ENCODE measurements at places on chromosomes 2 and 18.

GRCh38 chr2:239927424-239927981 lies 97.6 kb downstream of the NDUFA10 start:
- peak; percentile 90 for DNase-seq

GRCh38 chr2:40100676-40101075 lies 321.6 kb upstream of the THUMPD2 start:
- DNase-seq = no peak

GRCh38 chr2:32182667-32183066 lies 17.0 kb downstream of the SLC30A6 start:
- no peak for DNase-seq

DNA sequence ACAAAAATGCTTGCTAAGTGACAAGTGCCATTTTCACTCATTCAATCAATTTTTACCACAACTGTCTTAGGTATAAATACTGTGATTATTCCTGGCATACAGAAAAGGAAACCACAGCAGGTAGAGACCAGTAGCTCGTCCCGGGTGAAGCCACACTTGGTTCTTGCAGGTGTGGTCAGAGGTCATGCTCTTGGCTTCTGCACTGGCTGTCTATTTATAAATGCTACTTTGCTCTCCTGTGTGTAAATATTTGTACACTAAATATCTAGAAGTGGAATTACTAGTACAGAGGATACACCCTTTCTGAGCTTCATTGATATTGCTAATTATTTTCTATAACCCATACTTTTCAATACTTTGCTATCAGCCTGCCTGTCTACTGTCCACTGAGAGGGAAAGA lies 284.6 kb downstream of the MYT1L start:
- DNase-seq = no peak

GRCh38 chr2:69033461-69034095 lies 20.6 kb downstream of the ANTXR1 start:
- DNase-seq = no peak

- no peak for DNase-seq
Observed at GRCh38 chr18:79393181-79393634, 2.5 kb upstream of the NFATC1 start.

- DNase-seq = peak; percentile 97
Observed at GRCh38 chr2:20584399-20585358, 66.2 kb downstream of the HS1BP3 start.

DNA sequence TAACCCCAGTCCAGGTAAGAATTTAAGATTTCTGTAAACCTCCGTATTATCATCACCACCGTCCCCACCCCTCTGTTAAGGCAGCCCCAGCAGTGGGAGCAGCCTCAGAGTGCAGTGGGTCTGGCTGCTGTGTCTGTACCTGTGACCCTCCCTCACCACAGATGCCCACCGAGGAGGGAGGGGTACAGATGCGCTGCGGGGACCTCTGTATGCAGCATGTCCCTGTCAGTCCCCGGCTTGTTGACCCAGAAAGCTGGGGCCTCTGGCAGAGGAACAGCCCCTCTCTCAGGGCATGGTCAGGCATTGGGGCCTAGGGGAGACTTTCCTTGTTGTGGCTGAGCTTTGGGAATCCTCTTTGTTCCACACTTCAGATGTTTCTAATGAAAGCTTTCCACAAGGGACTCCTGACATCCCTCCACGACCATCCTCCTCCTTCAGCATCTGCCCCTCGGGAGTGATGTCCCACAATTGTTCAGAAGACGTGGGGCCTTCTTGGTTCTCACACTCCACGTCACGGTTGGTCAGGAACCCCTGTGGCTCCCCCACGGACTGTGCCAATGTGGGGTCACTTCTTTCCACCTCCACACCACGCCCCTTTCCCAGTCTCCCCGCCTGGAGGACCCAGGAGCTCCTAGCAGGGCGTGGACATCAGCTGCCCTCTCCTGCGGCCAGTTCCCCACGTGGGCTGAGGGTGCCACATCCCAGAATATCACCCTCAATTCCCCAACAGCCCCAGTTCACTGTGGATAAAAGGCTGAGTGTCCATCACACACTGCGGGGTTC lies 384.2 kb upstream of the MYT1L start:
- DNase-seq = no peak

DNA sequence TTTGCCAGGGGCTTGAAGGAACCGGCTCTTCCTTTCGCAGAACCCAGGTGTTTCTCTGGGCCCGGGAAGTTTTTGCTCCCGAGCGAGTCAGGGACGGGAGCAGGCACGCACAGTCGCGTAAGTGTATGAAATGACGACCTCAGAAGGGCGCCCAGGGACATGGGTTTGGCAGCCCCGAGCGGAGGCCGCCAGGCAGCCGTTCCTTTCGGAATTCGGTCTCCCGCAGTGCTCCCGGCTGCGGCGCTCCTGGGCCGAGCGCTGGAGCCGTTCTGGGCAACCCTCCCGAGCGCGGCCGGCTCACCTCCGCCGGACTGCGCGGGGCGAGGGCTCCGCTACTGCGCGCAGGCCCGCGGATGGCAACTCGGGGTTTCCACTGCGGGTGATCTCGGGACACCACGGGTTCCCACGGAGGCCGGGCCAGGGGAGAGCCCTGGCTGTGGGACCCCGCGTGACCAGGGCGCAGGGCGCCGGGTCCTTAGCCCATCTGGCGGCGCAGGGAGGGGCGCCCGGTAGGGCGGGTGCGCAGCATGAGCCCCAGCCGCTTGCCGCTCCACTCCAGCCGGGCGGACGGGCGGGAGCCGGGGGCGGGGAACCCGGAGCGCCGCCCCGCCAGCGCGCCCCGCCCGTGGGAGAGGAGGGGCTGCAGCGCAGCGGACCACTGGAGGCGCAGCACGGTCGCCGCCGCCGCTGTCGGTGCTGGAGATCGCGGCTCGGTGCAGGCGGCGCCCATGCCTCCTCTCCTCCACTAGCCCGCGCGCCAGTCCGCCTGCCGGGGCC lies at the start of gene OSBPL6:
Gene OSBPL6 (plus strand): TSS at position 690 of the 777 bp plus-strand sequence. CDS start 111,673 bp downstream, outside the sequence.
- DNase-seq = peak; percentile 84

- no peak for DNase-seq
Observed at GRCh38 chr2:134675314-134675713, 43.5 kb downstream of the TMEM163 start.

DNA sequence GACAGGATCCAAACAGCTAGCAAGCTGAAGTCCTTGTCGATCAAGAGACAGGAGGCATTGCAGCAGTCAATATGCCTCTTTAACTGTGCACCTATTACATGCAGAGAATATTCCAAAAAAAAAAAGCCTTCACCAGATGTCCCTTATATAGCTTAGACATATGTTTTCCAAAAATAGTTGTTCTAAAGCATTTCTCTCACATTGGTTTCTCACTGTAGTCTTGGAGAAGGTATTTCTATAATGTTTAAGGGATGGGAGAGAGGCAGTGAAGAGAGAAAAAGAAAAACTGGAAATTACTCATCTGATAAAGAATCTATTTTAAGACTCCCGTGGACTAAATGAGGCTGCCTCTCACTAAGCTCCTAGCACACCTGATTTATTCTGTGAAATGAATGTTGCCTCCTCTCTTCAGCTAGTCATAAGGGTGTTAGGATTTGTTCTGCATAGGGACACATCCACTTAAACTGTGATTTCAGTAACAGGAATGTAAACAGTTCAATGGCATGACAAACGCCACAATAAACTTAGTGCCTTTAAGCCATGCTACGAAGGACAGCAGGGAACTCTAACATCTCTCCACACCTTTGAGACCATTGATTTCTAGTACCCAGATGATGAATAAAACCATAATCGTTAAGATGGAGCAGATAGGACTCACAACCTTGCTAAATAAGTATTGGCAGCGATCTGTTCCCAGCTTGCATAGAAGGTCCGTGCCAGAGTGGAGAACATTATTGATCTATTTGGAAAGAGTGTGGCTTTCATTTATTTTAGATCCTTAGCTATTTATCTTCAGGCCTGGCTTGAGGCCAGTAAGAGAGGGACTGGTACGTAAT lies 98.6 kb upstream of the NCK2 start:
- no peak for DNase-seq

DNA sequence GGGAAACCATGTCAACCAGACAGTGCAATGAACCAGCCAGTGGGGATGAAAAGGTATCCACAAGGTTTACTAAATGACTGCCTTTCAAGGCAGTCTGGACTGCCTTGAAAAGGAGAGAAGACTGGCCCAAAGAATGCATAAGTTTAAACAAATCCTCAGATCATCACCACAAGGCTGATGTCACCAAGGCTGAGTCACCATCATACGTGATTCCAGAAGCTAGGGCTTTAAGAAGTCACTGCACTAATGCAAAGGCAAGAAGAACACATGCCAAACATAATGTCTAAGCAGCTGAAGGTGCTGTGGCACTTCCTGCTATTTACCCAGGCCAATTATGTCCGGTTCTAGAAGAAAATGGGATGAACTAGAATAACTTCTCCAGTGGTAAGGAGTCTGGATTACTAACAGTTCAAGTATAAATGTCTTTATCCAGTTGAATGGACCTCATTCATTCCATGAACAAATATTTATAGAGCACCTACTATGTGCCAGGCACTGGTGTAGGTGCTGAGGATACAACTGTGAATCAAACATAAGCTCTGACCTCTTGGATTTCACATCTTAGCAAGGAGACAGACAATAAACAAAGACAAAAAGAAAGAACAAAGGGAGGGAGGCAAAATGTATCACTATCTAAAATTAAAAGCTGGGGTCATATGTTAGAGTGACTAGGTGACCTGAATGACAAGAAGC lies 37.6 kb upstream of the ONECUT2 start:
- DNase-seq = peak; percentile 53

DNA sequence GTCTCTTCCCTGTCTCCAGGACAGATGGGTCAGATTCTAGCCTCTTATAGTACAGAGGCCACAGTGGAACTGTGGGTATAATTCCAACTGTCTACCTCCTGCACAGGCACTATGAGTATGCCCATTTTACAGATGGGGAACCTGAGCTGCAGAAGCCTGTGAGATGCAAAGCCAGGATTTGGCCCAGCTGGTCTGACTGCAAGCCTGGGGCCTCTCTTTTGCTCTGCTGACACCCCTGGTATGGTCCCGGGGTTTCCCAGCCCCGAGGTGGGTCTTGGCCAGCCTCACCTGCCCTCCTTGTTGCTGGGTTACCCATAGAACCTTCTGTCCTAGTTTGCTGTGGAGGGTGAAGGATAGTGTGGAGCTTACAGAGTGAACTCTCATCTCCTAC lies 9.8 kb downstream of the HS6ST1 start:
- DNase-seq = no peak

DNA sequence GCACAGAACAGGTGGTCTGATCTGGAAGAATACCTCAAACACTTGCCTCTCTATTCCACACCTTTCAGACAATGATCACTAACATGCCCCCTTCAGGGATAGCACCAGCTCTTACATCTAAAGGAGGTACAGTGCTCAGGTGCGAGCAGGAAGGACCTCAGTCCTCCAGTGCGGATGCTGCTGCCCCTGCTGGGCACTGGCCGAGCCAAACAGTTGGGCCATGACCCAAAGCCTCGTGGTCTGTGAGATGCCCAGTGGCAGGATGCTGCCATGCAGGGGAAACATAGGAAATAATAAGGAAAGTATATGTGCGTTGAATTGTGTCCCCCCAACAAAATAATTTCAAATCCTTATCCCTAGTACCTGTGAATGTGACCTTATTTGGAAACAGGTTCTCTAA lies 243.7 kb downstream of the NDUFA10 start:
- no peak for DNase-seq

DNA sequence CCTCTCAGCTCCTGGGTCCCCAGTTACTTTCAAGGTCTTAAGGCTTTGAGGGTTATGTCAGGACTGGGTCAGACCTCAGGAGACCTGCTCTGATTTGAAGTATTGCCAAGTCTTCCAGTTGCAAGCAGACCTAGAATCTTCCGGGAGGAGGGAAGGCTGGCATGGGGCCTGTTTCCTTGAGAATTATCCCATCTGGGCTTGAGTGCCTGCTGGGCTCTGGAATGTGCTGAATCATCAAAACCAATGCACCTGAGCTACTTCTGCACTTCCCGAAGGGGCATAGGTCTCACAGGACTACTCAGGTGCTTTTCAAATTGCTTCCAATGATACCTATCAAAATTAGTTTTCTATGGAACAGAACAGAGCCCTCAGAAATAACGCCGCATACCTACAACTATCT lies 327.3 kb downstream of the XIRP2 start:
- no peak for DNase-seq

- no peak for DNase-seq
Observed at GRCh38 chr2:135703300-135703699, 38.4 kb upstream of the UBXN4 start.

DNA sequence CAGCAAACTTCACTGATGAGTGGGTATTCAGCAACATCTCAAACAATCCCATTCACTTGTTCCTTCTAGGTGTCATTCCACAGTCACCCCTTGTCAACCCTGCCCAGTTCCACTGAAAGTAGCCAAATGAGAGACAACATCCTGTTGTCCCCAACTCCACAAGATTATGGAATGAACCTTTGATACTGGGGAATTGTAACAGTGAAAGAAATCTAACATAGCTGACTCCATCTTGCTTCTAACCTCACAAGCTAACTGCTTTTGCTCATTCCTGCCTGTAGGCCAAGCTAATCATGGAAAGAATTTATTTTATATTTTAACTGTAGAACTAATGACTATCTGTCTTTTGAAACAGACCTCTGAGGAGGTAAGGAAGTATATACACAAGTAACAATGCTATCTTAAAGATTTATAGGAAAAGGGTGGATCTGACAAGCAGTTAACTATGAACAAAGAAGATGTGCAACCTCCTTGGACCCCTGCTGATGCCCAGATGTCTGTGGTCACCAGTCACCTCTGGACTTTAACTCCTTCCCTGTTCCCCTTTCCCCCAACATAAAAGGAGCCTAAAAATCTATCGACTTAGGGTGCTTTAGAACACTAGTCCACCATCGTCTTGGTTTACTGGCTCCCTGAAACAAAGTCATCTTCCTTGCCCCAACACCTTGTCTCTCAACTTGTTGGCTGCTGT lies 6.9 kb upstream of the ANXA4 start:
- DNase-seq = no peak

- DNase-seq = no peak
Observed at GRCh38 chr18:75378376-75379315, 48.9 kb downstream of the SMIM21 start.

DNA sequence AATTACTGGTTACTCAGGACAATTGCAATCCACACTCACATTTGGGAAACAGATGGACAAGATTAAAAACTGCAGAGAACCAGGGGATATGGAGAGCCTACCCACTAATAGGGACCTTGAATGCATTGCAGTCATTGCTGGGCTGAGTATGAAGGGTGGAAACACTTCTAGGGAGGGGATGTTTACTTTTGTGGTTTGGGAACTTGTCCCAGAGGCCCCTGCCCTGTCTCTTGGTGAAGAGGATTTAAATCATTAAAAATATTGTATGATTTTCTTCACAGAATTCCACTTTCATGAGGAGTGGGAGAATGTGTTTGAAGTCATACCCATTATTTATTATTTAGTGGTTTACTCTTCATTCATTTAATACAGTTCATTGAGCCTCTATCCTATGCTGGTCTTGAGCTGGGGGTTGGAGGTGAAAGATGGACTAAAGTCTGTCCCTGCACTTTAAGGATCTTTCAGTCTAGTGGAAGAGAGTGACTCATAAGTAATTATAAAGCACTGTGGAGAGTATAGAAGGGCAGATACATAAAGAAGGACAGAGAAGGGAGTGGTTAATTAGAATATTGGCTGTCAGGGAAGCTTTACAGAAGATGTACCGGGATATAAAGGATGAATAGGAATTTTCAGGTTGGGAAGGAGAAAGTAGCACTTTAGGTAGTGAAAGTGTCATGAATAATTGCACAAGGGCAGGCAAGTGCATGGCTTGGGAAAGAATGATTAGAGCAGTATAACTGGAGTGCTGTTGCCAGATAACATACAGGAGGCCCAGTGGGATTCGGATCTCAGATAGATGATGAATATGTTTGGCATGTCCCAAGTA lies 313.4 kb downstream of the LPIN1 start:
- peak; percentile 52 for DNase-seq

All from PC-3 (cell line).